ENCODE measurements at places on chromosomes 3 and 15. TPM values are rescaled to one million over a fixed set of nuclear protein-coding genes. Genes with fewer than 3 reads are reported as not detected.

DNA sequence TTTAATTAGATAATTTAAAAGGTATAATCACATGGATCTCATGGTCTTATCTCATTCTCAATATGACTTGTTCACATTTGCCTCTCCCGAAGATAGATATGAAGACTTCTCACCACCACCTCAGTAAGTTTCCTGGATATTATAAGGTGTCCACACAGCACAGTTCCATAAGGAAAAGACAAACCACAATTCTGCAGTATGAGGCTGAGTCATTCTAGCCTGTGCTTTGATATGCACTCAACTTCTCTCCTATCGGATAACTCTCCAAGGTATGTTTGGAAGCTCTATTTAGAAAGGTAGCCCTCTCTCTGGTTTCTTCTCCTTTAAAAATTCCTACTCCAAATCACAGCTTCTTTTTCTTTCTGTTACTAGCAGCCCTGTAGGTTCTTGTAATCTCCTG lies 612.8 kb downstream of the ZPLD1 start:
- H3K27me3 ChIP-seq: no peaks in the 10 kb centered on the region
- no peak overlapping the region for H3K27ac ChIP-seq
- DNase-seq: peak; percentile 41
- H3K36me3 ChIP-seq: no peaks in the 10 kb centered on the region
- peak overlapping the region; percentile 21 for H3K4me3 ChIP-seq

DNA sequence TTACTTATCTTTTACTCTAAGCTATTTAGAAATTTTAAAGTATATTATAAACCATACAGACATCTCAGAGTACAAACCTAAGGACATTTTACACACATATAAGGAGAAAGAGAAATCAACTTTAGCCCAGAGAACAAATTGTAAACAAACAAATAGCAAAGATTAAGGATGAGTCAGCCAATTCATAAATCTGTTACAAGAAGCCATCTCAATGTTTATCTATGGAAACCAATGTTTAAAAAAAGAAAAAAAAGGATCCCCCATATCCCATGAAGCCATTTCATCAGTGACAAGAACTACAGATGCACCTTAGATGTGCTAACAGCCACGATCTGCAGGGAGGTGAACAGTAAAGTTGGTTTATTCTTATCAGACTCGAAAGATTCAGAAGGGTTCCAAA lies 437.1 kb downstream of the SHQ1 start:
- DNase-seq: no peak
- H3K27ac ChIP-seq: no peak overlapping the region
- no peaks in the 10 kb centered on the region for H3K4me1 ChIP-seq
- H3K36me3 ChIP-seq: no peaks in the 10 kb centered on the region

DNA sequence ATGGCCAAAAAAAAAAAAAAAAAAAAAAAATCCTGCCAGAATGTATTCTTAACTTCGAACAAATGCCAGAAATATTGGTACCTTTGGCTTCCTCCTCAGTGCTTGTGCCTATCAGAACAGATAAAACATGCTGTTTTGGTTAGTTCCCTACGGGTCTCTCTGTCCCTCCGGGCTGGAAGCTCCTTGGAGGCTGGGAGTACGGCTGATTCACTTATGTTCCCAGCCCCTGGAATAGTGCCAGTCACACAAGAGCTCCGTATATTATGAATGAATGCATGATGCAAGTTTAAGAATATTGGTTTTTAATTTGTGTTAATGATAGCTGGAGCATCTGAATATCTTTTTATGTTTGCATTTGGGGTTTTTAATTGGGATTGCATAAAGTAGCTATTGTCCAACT lies 44.0 kb downstream of the NR2F2 start:
- H3K4me1 ChIP-seq: no peaks in the 10 kb centered on the region
- H3K4me3 ChIP-seq: no peak overlapping the region
- no peak for DNase-seq
- H3K27me3 ChIP-seq: no peaks in the 10 kb centered on the region
- H3K36me3 ChIP-seq: no peaks in the 10 kb centered on the region
- H3K27ac ChIP-seq: no peak overlapping the region

- no peaks in the 10 kb centered on the region for H3K36me3 ChIP-seq
- H3K27me3 ChIP-seq: no peaks in the 10 kb centered on the region
- no peaks in the 10 kb centered on the region for H3K4me1 ChIP-seq
- no peak overlapping the region for H3K4me3 ChIP-seq
Observed at GRCh38 chr15:27480642-27481041, 509.7 kb downstream of the GABRG3 start.

GRCh38 chr3:24773798-24774197 lies 279.1 kb upstream of the THRB start:
- no peaks in the 10 kb centered on the region for H3K27me3 ChIP-seq
- no peaks in the 10 kb centered on the region for H3K36me3 ChIP-seq
- peak; percentile 46 for DNase-seq
- no peaks in the 10 kb centered on the region for H3K4me1 ChIP-seq

DNA sequence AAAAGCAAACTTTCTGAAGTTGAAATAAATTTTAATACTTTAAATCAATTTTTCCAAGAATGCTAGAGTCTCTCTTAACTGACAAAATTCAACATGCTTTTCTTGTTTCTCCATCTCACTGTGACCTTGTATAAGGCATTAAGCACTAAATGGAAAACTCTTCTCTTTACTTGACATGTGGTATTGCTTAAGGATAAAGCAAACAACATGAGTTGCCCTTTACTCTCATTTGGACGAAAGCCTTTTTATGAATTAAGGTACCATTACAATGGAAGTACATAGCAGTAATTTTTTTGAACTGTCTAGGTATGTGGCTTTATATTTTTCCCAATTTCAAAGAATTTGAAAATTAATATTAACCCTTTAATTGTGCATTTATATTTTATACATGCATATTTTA lies 1.4 kb downstream of the STRIT1 start:
- H3K27ac ChIP-seq: no peak overlapping the region
- H3K36me3 ChIP-seq: no peaks in the 10 kb centered on the region
- H3K27me3 ChIP-seq: no peaks in the 10 kb centered on the region
- H3K4me3 ChIP-seq: no peak overlapping the region
- H3K4me1 ChIP-seq: no peaks in the 10 kb centered on the region

GRCh38 chr3:128547368-128547987 lies 54.5 kb upstream of the GATA2 start:
- no peak overlapping the region for H3K27ac ChIP-seq
- no peak overlapping the region for H3K4me3 ChIP-seq
- peaks cover 22% of the 10 kb centered on the region for H3K4me1 ChIP-seq
- no peaks in the 10 kb centered on the region for H3K36me3 ChIP-seq
- no peak for DNase-seq

DNA sequence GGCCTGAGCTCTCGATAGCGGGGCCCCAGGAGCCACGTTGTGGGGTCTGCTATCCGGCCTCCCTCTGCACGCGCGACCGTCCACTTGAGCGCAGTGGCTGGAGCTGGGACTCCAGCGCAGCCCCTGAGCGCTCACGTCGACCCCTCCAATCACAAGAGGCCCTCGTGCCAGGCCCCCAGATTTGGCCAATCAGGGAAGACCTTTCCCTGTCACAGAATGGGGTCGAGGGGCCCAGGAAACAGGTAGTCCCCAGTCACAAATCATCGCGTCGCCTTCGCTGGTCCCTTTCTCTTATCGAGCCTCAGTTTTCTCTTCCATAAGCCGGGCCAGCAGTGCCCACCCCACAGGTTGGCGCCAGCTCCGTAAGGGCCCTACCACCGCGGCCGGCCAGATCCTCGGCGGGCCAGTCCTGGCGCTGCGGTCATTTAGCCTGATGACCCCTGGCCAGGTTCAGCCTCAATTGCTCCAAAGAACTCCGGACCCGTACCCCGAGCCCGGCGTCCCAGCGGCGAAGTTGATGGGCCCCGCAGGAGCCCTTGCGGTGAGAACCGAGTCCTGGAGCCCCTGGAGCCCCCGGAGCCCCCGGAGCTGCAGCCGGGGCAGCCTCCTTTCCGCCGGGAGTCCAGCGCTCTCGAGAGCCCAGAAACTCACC lies 435 bp downstream of the ALDH1L1 start:
- no peaks in the 10 kb centered on the region for H3K27me3 ChIP-seq
- DNase-seq: no peak
- no peaks in the 10 kb centered on the region for H3K4me1 ChIP-seq

- no peak for DNase-seq
- H3K4me1 ChIP-seq: no peaks in the 10 kb centered on the region
- no peaks in the 10 kb centered on the region for H3K27me3 ChIP-seq
Observed at GRCh38 chr3:134249935-134250716, 533 bp downstream of the RYK start.

DNA sequence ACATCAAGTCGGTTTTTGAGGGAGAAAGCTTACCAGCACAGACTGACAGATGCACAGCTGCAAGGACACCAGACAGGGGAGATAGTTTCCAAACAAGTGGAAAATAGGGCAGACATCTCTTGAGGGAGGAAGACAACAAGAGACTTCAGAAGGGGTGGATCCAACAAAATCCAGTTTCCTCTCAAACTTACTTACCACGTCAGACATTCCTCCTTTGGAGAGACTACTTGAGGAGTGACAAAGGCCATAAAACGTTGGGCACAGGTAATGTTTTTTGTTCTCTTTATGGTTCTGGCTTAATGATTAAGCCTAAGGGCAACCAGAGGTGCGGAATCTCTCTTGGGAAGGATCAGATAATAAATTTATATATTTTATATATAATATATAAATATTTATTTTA lies 76.1 kb downstream of the CD200 start:
- no peak for DNase-seq
- H3K36me3 ChIP-seq: no peaks in the 10 kb centered on the region
- no peaks in the 10 kb centered on the region for H3K4me1 ChIP-seq

DNA sequence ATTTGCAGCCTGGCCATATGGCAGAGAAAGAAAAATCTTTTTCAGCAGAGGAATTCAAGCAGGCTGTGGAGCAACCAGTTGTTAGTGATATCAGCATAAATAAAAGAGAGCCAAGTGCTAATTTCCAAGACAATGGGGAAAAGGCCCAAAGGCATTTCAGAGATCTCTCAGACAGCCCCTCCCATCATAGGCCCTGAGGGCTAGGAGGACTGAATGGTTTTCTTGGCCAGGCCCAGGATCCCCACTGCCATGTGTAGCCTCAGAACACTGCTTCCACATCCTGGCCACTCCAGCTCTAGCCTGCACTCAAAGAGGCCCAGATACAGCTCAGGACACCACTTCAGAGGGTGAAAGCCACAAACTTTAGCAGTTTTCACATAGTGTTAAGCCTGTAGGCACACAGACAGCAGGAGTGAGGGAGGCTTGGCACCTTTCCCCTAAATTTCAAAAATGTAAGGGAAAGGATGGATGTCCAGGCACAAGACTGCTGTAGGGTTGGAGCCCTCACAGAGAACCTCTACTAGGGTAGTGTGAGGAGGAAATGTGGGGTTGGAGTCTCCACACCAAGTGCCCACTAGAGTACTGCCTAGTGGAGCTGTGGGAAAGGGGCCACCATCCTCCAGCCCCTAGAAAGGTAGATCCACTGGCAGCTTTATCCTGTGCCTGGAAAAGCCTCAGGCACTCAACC lies 191.4 kb downstream of the TBL1XR1 start:
- no peak overlapping the region for H3K4me3 ChIP-seq
- H3K27ac ChIP-seq: no peak overlapping the region
- no peaks in the 10 kb centered on the region for H3K27me3 ChIP-seq
- no peak for DNase-seq
- H3K4me1 ChIP-seq: no peaks in the 10 kb centered on the region

GRCh38 chr3:102536456-102536855 lies 101.6 kb downstream of the ZPLD1 start:
- no peaks in the 10 kb centered on the region for H3K4me1 ChIP-seq
- no peaks in the 10 kb centered on the region for H3K36me3 ChIP-seq
- peak; percentile 26 for DNase-seq

Gene SAXO2
- 5.7 TPM for total RNA-seq

Gene SUCLG2
- total RNA-seq: 49.2 TPM

Gene IQCH
- total RNA-seq: 4.6 TPM

Gene ZNF106
- 28.5 TPM for total RNA-seq

Gene FAM107A
- total RNA-seq: not detected

Gene BTLA
- total RNA-seq: 0.17 TPM

Gene GOLGA6L7
- not detected for total RNA-seq

Gene CYP1A2
- not detected for total RNA-seq

Gene GOLGA8K
- 3.3 TPM for total RNA-seq

Gene GMNC
- total RNA-seq: 0.27 TPM

Gene PPARG
- total RNA-seq: 71.6 TPM
